ENCODE measurements at places on chromosomes 4 and X.

GRCh38 chr4:30763321-30763727 is 43.2 kb downstream of the PCDH7 start:
- no peak for DNase-seq

DNA sequence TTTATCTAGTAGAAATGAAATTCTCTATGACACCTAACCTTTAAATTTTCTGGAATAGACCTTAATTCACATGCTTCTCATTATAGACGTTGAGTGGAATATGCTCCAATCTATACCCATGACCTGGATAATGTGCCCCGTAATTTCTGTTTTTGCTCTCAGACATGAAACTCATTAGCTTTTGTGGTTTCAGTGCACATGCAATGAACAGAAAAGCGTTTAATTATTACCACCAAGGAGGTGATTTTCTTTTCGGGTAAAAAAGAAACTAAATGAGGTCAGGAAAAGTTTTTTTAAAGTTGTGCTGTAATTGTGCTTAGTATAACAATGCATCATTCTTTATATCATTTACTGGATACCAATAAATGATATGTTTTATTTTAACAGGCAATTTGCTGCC is 1703.9 kb upstream of the TENM3 start:
- DNase-seq: no peak

DNA sequence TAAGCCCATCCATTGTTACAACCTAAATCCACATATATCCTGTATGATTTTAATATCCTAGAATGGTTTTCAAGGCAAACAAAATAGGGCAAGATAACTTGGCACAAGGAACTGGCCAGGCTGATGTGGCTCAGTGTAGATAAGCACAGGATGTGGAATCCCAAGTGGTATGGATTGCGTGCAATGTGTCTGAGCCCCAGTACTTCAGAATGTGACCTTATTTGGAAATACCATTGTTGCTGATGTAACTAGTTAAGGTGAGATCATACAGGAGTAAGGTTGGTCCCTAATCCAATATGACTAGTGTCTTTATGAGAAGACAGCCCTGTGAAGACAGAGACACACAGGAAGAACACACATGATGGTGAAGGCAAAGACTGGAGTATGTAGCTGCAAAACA is 72.4 kb downstream of the IL21 start:
- no peak for DNase-seq

GRCh38 chrX:152884171-152884570 is 13.7 kb upstream of the ZNF185 start:
- no peak for DNase-seq

DNA sequence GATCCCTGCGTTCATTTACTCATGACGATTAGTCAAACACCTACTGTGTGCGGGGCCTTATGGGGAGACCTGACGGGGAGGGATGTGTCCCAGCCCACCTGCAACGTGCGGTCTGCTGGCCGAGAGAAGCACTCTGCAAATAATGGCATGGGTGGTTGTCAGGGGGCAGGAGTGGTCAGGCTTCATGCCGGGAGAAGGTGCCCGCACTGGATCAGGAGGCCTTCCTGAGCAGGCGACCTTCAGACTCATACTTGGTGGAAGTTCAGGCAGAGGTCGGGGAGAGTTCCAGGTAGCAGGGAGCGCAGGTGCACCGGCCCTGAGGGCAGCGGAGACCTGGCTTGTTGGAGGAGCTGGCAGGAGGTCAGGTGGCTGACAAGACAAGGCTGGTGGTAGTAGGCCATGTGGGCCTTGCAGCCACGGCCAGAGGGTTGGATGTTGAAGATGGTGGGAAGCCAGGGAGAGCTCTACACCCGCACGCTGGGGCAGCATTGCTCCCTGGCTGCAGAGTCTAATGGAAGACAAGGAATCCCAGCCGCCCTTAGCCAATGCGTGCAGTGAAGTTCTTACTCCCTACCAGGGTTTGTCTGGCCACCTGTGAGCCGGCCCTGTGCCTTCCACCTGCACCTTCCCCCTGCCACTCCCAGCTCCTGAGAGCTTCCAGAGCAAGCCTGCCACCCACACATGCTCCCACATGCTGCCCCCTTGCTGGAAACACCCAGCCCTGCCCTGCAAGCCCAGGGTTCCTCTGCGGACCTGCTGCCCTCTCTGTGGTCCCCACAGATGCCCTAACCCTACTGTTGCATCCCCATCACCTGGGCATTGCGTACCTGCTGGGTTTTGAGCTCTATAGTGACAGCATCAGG is 97.3 kb downstream of the PSAPL1 start:
- no peak for DNase-seq

- no peak for DNase-seq
These were observed 54.2 kb upstream of the GRID2 start for GRCh38 chr4:92249541-92249940.

DNA sequence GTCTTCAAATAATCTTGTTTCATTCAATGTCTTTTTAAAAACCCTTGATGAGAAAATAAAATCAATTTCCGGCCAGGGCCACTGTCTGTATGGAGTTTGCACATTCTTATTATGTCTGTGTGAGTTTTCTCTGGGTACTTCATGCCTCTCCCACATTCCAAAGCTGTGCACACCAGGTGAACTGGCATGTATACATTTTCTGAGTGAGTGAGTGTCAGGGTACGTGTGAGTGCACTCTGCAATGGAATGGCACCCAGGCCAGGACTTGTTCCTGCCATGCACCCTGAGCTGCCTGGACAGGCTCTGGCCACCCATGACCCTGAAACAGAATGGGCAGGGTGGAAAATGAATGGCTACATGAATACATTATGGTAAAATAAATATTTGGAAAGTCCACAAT is 61.3 kb downstream of the UBE2NL start:
- no peak for DNase-seq

GRCh38 chrX:96445531-96446065 is 239.0 kb upstream of the DIAPH2 start:
- DNase-seq: no peak

GRCh38 chrX:104392350-104392749 is 137.6 kb upstream of the ESX1 start:
- no peak for DNase-seq

DNA sequence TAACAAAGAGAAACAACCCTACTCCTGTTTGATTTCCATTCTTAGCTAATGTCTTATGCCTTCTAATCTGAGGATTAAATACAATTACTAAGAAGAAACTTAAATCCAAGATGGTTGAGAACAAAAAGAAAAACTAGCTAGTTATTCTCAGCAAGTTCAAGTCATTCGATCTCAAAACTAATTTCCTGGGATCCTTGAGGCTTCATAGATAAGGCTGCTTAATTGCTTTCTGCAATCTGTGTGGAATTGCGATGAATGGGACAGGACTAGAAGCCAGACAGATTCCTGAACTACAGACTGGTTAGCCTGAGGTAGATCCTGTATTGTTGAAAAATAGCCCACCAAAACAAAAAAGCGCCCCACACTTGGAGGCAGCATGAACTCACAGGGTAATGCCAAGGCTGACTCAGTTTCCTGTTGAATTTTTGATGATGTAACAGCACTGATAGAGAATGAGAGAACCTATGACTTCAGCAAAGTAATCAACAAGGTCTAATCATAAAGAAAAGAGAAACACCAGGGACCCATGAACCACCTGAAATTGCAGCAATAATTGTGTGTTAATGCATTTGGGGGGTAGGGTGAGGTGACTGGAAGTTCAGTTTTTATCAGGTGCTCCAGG is 33.9 kb downstream of the KLHL15 start:
- no peak for DNase-seq

GRCh38 chr4:114727461-114727860 is 128.9 kb downstream of the UGT8 start:
- no peak for DNase-seq

- DNase-seq: no peak
These were observed 81.6 kb downstream of the RTL9 start for GRCh38 chrX:110440016-110440805.

DNA sequence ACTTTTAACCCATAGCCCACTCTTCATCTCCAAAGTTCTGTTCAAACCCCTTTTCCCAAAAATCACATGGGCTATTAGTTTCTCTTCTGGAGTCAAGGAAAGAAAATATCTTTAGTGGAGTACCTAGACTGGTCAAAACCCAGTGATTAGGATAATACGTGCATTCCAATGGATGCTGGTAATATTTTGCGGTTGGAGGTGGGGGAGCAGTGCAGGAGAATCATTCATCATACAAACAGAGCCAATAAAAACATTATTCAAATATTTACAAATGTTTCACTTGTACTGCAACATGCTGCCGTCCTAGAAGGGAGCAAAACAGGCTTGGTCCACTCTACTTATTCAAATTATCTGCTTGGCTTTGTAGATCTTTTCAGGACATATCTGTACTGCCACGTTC is 57.2 kb upstream of the RAB9B start:
- no peak for DNase-seq

DNA sequence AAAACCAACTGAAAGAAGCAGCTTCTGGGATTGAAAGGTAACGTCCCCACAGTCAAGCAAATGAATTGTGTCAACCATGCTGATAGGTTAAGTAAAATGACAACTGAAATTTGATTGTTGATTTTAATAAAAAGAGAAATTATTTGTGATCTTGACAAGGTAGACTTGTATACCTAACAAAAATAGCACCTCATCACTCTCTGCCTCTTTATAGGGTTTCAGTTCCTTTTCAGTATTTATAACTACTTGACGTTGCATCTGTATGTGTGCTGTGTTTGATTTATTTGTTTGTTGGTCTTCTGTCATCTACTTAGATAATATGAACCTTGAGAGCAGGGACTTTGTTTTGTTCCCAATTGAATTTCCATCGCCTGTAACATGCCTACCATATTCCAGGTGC is 7.9 kb upstream of the PPP3CA start:
- no peak for DNase-seq

- DNase-seq: no peak
These were observed 26.4 kb downstream of the MTMR1 start for GRCh38 chrX:150719621-150720020.

DNA sequence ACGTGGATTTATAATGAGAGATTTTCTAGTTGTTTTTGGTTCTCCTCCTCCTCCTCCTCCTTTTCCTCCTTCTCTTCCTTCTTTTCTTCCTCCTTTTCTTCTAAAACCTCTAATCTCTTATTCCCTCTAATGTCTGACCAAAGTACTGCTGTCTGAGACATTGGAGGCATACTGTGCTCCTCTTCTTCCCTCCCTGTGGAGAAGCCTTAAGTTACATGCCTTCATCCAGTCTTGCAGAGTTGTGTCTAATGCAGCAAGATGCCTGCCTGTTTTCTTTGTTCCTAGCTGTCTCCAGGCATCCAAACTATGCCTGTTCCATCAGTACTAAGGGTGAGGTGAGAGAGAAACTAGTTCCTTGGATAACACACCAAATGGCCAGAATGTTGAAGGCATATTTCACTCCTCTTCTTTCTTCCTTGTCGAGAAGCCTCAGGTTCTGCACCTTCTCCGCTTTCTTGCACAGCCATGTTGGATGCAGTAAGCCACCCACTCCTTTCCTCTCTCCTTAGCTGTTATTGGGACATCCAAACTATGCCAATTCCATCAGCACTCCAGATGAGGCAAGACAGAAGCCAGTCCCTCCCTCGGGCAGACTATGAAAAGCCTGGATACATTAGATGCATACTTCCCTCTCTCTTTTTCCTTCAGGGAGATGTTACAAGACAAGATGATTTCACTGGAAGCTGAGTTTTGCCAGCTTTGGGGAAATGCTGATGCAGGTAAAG is 285.7 kb upstream of the TRAM1L1 start:
- no peak for DNase-seq

- no peak for DNase-seq
These were observed 140.0 kb downstream of the FMR1NB start for GRCh38 chrX:148120999-148121623.

DNA sequence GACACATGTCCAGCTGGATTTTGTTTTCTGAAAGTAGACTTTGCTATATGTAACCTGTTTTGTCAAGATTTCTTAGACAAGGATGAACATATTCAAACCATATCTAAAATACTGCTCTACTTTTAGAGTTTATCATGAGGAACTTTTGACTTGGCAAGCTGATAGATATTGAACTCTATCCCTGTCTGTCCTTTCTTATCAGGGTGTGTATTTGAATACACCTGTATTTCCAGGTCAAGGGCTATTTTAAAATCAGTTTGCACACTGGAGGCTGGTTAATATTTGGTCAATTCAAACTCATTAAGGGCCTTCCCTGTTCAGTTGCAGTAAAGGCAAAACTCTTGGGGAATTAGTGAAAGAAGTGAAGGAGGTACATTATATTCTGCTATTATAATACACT is 2.3 kb downstream of the CDS1 start:
- no peak for DNase-seq
